ENCODE measurements at places on chromosomes 3 and 15.

DNA sequence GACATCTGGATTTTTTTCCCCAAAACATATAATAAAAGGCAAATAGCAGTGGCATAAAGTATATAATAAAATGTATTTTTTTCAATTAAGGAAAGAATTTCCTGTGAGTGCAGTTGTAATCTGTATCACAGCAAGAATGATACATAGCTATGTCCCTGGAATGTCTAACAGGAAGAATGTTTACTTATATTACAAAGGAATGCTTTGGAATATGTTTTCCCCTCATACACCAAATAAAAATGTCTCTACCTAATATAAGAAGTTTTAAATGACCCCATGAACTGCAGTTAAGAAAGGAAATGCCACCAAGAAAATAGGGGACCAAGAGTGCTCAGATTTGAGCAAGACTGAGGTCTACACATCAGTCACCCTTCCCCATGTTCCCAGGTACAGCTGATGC, 38.0 kb upstream of the ATP11B start:
- DNase-seq: peak; percentile 39

DNA sequence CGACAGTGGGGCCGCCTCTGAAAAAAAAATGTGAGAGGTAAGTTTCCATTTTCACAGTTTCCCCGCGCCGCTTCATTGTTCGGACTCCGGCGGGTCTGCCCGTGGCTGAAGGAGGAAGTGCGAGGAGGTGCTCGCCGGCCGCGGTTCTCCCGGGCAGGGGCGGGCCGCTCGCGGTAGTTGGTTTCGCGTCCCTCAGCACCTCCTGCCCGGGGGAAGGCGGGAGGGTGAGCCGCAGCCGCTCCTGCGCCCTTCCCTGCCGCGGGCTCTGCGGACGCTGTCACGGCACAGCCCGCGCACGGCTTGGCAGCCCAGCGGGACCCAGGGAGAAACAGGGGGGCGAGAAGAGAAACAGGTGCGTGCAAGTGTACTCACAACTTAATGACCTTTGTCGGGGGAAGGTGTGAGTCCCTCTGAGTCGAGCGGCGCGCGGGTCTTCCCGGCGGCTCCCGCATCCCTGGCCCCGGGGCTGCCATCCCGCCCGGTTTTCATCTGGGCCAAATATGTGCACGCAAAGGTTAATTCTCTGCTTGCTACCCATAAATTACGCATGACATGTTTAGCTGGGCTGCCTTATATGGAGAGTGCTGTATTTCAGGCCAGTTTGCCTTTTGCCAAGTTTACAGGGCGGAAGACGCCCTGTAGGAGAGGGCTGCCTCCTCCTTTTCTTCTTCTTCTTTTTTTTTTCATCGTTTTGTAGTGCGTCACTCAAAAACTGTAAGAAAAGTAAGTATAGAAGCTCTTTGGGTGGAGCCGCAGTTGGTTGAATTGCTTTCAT, 514 bp downstream of the MBNL1 start:
- DNase-seq: peak; percentile 87

DNA sequence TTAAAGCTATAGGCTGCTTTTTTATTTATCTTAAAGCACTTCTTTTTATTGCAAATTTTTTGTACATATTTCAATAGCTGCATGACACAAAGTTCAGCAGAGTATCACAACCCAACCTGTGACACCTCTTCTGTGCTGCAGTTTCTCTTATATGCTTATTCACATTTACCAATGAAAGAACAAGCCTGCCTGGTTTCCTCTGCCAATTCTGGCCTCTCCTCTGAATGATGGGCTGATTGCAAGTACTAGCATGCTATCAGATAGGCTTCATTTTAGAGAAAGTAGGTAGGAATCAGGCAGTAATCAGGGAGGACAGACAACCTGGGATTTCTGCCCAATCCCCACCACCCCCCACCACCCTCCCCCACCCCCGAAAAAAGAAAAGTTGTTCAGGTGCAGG, 26.6 kb downstream of the ACKR4 start:
- no peak for DNase-seq

DNA sequence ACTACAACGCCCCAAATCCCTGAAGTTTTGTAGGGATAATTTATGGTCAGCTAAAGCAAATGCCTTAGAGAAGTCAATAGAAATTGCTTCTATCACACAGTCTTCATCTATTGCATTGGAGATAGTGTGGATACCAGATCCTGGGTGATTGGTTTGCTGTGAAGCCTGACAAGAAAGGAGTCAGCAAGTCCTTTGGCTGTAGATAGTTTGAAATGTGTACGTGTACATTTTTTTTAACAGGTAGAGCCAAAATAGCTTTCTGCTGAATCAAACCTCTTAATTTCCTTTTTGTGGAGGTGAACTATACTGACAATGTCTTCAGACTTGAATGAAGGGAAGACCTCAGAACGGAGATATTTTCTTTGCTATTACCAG, 312.3 kb downstream of the ZBBX start:
- DNase-seq: no peak

DNA sequence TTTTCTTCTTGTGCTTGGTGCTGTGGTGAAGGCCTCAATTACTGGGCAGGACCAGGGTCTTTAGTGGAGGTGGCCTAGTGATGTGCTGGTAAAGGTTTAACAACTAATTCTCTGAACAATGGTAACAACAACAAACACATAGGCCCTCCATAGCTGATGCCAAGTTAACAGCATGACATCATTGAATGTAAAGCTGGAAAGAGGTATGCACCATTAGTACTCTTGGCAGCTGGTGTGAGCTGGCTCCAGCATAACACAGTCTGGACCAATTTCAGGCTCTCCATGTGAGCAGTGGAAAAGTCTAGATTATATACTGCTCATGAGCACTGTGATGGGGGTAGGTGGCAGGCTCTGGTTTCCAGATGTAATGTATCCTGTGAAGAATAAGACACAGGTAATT, 61.8 kb downstream of the SLC7A14 start:
- peak; percentile 18 for DNase-seq

GRCh38 chr3:119643528-119643927, 16.9 kb downstream of the POPDC2 start:
- DNase-seq: peak; percentile 85

DNA sequence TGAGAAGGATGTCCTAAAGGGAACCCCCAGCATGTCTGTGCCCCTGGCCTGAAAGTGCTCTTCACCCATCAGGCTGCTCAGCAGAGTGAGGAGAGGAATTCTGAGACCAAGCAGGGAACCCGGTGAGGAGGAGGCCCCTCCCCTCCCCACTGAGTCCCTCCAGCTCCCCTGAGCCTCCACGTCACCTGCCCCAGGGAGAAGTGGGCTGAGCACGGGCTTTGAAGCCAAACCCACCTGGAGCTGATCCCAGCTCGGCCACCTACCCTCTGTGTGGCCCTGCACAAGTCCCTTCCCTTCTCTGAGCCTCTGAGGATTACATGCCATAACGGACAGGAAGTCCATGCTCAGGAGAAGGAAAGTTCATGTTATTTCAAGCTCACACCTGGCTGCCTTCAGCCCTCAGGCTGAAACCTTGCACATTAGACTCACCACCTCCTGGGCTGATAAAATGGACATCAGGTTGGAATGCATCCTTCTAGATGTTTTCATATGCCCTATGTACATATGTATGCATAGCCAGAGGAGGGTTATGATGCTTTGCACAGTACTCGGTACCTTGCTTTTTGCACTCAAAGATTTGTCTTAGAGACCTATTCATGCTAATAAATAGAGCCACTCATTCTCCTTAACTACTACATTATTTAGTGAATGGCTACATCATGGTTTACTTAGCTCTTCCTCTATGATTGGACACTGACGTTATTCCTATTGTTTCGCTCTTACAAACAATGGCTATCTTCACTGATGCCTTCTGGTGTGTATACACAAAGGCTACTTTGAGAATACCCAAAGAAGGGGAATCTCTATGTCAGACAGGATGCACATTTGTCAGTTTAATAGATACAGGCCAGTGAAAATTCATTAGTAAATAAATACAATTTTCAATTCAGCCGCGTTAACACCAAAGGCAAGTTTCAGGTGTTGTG, 31.6 kb upstream of the GATA2 start:
- no peak for DNase-seq

- peak; percentile 96 for DNase-seq
Observed at GRCh38 chr3:12708584-12709192, 44.8 kb upstream of the RAF1 start.

DNA sequence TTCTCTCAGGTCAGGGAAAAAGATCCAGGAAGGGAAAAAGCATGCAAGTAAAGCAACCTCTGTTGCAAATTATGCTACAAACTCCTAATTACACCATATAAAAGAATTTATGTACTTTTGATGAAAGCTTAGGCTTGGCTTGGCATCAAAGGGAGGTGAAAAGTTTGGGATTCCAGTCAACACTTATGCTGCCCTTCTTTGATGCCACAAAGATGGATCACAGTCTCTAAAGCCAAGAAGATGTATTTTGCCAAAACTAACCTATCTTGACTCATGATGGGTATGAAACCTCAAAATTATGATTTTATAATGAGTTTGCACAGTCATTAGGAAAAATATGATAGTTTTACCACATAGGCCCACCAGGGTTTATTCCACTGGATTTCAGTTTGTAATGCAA, 101.0 kb upstream of the CCDC80 start:
- DNase-seq: no peak

DNA sequence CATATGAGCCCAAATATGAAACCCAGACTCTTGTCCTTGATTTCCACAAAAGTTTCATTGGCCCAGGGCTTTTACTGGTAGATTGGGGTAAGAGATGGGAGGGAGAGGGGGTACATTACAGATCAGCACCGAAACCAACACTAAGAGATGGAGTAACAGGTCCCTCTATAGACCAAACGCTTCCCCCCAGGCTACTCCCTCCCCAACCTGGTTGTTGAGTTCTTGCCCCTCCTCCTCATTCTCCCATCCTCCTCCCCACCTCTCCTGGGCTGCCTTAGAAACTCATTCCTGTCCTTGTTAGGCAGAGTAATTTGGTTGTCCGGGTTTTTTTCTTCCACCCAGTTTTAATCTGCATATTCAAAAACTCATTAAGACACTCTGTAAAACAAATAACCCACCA, 74.1 kb downstream of the MESD start:
- DNase-seq: no peak

DNA sequence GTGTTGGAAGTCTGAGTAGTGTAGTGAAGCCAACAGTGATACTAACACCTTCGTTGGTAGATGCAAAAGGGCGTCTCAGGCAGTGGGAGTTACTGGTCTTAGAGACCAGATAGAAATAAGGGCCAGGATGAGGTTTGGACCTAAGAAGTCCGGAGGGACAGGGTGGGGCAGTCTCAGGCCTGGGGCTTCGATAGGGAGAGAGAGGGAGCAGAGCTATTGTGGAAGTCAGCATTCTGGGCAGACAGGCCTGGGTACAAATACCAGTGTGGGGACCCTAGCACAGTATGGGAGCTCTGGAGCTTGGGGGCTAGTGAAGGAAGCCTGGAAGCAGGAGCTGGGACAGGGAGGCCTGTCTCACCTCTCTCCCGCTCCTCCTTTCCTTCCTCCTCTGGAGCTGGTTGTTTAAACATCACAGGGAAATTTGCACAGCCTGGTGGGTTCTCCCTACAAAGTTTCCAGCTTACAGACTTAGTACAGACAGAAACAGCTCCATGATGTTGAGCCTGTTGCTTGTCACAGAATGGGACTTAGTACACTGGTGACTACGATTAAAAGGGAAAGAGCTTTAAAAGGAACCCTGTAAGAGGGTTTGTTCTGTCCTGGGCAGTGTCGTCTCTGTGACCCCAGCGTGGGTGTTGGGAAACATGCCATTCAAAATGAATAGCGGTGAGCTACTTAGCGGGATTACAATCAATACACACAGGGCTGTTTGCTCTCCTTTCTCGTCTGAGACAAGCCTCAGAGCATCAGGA, 76.4 kb upstream of the TNFAIP8L3 start:
- DNase-seq: no peak

DNA sequence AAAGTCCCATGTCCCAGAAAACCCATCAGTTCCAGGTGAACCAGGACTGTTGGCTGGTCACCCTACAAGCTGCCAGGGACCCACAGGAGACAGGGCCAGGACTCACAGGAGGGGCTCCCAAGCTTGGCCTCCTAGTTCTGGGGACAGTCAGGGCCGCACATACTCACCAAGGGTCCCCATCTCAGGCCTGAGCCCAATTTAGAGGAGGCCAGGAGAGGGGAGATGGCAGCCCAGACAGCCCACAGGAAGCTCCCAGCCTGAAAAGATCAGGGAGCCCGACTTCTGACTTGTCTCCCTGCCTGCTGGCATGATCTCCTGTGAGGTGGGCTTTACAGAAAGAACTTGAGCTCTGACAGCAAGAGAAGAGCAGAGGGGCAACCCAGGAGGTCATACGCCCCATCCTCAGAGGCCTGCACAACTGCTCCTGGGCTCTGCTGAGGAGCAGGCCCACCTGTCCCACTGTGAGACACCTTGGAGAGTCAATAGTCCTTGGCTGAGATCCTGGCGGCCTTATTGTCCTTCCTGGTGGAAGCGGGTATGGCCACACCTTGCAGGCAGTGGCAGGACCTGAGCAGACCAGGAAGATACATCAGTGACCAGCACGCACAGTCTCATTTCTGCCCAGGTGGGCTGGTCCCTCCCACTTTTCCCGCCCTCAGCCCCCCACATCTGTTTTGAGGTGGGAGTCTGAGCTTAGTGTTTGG, 2.5 kb upstream of the ISLR start:
- no peak for DNase-seq

DNA sequence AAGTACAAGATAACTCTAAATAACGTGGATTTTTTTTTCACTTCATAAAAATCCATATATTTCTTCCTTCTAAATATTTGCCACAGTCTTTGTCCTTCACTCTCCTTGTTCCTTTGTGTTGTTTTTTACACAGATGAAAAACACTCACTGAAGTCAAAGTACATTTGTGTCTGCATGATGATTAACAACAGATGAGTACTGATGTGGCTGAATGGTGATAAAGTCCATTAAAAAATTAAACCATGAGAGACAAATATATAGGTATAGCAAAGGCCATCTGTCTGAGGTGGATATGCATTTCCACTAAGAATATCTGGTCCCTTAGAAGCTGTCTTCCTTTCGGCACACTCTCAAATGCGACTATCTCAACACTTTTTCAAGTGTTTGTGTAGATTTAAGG, 317.5 kb upstream of the MCTP2 start:
- DNase-seq: no peak

DNA sequence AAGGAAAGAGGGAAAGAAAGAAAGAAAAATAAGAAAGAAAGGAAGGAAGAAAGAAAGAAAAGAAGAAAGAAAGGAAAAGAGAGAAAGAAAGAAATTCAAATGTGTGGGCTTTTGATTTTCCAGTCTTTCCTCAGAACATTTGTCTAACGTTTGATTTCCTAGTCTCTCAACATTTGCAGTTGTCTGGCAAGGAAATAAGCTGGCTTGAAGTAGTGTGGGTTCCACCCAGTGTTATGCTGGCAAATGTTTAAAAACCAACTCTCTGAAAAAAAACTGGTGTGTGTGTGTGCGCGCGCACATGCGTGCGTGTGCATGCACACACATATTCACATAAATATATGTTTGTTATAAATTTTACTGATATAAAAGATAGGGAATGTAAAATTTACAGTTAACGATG, 54.6 kb upstream of the C3orf49 start:
- DNase-seq: no peak
